Epithelial cell of proximal tubule (primary cell): ENCODE measurements at places on chromosomes 5 and 9. TPM values are rescaled to one million over a fixed set of nuclear protein-coding genes. Genes with fewer than 3 reads are reported as not detected.

The ANKDD1B gene
- total RNA-seq, result 0.07 and 1.3 TPM in 2 replicates

The IL33 gene
- 1.3 TPM in 1 of 2 replicates, not detected in the other for total RNA-seq

The PAPPA gene
- total RNA-seq, result 2.5 TPM in 2 replicates

The IRX4 gene
- total RNA-seq, result 0.72 TPM in 1 of 2 replicates, not detected in the other

The DNAJC18 gene
- total RNA-seq, result 4.5 and 5.9 TPM in 2 replicates

The LSM11 gene
- total RNA-seq, result 3.0 and 4.1 TPM in 2 replicates

- DNase-seq, result no peak
Measured at GRCh38 chr5:133251296-133252132, 199.7 kb downstream of the HSPA4 start.

DNA sequence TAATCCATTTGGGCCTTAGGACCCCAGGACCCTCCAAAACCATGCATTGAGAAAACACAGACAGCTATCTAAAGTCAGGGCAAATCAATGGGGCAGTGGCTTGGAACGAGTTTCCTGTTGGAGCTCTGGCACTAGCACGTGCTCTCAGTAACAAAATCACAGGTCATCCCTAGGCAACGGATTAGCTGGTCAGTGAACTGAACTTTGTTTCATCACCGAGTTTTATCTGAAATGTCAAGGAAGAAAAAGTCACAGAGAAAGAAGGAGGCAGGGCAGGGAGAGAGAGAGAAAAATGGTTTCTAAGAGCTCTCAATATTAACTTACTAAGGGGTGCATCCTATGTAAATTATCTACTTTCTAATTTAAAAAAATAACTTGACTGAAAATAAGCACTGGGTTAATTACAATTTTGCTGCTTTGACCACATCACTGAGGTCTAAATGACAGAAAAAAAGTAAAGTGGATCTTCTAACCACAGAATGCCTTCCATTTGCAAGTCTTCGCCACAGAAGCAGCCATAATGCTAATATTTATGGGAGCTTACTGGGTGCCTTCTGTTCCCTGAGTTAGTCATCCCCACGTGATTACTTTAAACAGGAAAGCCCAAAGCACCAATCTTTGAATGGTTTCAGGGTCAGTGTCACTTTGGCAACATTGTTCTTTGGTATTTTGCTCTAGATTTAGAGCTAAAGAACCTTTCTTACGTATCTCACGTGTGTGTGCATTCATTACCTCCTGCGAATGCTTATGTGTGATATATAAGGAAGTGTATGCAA is 503.9 kb downstream of the RASEF start:
- peak; percentile 33 for DNase-seq

- DNase-seq, result no peak
Measured at GRCh38 chr5:35160486-35161116, 69.7 kb downstream of the PRLR start.

DNA sequence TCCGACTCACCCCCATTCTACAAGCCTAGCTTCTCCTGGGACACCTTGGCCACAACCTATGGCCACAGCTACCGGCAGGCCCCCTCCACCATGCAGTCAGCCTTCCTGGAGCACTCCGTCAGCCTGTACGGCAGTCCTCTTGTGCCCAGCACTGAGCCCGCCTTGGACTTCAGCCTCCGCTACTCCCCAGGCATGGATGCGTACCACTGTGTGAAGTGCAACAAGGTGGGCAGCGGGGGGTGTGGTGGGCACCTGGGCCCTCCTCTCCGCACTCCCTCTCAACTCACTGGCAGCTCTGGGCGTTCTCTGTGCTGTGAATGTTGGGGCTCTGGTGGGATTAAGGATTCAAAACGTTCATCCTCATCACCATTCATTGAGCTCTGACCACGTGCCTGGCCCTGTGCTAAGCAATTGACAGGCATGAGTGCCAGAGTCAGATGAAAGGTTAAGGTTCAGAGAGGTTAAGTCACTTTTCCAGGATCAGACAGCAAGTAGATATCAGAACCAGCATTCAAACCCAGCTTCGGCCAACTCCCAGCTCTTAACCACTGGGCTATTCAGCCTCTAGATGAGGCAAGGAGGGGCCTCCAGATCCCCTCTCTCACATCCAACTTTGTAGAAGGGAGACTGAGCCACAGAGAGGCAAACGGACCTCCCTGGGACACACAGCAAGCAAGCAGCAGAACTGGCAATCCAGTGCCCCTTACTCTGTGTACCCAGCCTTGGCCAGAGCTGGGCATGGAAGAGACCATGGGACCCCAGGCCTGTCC is 9.9 kb downstream of the GFI1B start:
- DNase-seq, result no peak

- no peak for DNase-seq
Measured at GRCh38 chr5:113759505-113759904, 246.0 kb downstream of the YTHDC2 start.

GRCh38 chr5:95486191-95486590 is 68.6 kb downstream of the SKIC3 start:
- DNase-seq, result no peak

DNA sequence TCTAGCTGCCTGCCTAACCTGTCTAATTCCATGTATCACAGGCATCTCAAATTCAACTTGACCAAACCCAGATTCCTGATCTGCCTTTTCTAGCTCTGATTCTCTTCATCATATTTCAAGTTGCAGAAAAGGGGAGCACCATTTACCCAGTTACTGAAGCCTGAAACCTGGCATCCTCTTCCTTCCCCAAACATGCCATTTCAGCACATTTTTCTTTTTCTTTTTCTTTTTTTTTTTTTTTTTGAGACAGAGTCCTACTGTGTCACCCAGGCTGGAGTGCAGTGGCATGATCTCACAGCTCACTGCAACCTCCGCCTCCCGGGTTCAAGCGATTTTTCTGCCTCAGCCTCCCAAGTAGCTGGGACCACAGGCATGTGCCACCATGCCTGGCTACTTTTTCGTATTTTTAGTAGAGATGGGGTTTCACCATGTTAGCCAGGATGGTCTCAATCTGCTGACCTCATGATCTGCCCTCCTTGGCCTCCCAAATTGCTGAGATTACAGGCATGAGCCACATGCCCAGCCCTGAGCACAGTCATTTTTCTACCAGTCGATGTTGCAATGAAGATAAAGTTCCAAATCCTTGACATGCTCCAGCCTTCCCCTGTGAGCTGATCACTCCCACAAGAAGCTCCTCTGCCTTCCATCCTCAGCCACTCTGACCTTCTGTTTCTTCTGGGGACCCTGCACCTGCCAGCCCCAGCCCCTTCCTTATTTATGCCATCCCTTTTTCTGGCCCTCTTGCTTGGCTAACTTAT is 32.2 kb downstream of the ACER2 start:
- DNase-seq, result no peak

DNA sequence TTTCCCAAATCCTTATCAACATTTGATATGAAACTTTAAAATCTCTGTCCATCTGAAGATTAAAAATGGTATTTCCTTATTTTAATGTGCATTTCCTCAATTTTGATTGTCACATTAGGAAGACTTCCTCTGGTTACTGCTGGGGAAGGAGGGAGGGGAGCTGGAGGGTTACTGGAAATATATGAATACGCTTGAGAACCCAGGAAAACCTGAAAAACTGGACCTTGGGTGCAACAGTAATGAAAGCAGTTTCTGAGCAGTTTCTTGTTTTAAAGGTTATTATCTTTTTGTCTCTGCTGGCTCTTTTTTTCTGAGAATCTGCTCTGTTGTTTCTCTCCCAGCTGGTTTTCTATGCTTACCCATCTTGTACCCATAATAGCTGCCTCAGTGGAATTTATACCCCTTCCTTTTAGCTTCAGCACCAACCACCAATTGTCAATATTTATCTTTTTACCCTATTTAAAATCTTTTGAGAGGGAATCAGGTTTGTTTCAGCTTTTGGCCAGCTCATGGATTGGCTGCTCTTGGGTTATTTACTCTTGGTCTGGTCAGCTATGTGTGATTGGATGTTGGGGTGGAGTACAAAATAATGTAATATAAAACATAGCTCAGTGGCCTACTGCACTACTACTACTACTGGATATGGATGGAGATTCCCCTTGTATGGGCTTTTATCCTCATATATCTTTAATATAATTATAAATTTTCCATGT is 67.4 kb downstream of the UNC13B start:
- DNase-seq, result no peak

- DNase-seq, result no peak
Measured at GRCh38 chr5:58793888-58794657, 211.2 kb downstream of the RAB3C start.

DNA sequence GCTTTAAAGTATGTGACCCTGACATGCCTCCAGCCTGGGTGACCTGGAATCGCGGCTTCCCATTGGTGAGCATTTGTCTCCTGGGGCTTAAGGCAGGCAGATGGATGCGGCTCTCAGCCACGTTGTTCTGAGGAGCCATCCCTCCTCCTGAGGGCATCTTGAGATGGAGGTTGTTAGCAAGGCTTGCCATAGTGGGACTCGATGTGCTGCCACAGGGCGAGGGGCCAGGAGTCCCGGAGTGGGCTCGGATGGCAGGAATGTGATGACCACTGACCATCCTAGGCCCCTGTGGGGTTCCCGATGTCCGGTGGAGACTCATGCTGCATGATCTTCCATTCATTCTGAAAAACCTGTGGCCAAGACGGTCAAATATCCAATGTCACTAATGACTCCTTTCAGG is 13.8 kb downstream of the GLIS3 start:
- no peak for DNase-seq

GRCh38 chr5:88932541-88932940 is 49.6 kb upstream of the MEF2C start:
- no peak for DNase-seq

DNA sequence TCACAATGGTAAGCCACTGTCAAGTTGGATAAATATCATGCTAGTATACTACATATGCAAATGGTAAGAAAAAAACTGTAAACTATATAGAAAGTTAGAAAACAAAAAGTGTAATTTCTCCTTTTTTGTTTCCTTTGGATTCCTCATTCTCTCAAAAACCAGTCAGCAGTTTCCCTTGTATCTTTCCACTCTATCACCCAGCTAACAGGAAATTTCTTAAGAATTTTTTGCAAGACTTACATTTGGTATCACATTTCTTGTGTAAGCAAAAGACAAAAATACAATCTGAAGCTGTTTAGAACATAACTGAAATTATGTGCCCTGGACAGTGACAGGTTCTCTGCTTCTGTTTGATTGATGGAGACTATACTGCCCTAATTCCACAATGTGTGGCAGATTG is 25.2 kb upstream of the MSH3 start:
- DNase-seq, result no peak

DNA sequence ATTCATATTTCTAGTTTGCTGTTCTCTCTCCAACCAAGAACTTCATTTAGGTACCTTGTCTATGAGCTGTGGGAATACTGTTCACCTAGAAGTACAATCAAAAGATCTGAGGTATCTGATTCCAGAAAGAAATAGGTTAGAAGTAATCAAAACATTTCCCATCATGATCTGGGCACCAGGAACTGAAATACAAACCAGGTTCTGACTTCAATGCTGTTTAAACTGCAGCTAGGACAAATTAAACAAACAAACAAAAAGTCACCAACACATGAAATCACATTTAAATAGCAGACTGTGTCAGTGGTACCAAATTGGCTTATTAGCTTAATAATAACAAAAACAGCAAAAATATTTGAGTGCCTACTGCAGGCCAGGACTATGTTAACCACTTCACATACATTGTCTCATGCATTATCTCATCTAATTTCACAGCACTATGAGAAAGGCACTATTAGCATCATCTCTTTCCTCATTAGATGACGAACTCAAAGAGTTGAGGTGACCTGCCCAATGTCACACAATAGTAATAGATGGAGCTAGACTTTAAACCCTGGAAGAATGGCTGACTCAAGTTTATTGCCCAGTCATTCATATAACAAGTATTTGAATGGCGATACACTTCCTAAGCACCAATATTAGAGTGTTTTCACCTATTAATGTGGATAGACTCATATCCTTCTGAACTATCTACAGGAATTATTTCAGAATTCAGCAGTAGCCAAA is 14.5 kb downstream of the PLPP1 start:
- DNase-seq, result no peak

DNA sequence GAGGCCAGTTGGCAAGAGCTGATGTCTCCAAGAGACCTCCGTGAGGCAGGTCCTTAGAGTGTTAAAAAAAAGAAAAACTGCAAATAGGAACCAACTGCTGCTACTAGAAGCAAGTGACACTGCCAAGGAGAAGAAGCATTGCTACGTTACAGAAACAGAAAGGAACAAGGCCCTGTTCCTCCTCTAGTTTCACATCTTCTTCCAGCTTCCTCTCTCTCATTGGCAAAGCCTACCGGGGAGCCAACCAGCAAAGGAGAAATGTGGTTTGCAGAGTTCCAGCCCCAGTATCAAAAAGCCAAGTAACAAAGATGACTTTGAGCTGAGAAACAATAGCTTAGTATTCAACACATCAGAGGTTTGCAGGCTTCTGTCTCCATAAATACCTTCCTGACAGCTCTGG is 145.9 kb downstream of the PRELID2 start:
- DNase-seq, result no peak

DNA sequence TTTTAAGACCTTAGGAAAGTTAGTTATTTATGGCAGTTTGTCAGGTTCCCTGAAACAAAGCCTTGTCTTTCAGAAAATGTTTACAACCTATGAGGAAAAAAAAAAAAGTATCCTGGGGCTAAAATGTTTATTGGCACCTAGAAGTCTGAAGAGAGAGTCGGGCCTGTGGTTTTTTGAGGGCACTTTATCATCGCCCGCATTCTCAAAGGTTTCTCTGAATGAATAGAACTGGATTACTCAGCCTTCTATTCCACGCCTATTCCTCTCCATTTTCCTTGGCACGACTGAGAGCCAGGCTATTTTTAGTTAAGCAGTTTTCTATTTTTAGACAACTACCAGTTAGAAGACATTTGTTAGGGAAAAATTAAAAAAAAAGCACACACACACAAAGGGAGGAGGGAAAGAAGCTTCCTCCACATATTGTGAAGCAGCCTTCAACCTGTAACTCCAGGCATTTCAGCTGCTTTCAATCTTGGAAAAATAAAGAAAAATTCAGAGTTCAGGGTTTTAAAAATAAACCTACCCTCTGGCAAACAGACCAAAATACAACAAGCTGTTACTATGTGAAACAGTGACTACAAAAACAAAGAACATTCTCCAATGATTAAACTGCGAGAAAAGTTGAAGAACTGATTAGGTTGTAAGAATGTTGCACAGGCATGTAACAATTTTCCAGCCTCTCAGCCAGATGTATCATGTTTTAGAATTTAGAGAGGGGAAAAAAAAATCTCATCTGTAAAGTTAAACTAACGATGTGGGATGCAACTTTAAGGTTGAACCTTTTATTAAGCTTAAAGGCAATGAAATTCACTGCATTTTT is 97.0 kb downstream of the MEF2C start:
- peak; percentile 95 for DNase-seq

DNA sequence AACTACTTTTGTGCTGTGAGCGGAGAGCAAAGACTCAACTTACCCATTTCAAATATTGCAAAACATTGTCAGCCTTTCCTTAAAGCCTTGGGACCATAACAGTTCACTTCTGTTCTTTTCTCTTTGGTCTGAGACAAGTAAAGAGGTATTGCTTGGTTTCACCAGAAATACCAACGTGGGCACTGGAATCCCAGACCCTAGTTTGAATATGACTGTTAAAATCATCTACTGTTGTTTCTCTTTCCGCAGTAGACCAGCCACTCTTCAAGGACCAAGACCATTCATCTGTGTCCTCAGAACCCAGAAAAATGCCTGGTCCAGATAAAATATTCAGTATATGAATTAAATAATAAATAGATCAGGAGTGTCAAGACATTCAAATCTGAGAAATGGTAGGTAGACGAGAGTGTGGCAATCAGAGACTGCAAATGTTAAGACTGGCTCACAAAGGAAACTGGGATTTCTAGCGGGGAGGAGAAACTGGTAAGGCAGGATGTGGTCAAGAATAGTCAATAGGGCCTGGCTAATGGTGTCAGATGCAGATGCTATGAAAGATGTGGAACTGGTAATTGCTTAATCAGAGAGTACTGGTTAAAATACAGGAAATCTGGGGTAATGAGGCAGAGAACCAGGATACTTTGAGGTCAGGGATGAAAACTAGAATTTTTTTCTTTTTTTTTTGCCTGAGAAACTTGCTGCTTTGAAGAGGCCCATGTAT is 82.1 kb upstream of the IL33 start:
- DNase-seq, result peak; percentile 37
